ENCODE measurements at places on chromosomes 6 and 20.

DNA sequence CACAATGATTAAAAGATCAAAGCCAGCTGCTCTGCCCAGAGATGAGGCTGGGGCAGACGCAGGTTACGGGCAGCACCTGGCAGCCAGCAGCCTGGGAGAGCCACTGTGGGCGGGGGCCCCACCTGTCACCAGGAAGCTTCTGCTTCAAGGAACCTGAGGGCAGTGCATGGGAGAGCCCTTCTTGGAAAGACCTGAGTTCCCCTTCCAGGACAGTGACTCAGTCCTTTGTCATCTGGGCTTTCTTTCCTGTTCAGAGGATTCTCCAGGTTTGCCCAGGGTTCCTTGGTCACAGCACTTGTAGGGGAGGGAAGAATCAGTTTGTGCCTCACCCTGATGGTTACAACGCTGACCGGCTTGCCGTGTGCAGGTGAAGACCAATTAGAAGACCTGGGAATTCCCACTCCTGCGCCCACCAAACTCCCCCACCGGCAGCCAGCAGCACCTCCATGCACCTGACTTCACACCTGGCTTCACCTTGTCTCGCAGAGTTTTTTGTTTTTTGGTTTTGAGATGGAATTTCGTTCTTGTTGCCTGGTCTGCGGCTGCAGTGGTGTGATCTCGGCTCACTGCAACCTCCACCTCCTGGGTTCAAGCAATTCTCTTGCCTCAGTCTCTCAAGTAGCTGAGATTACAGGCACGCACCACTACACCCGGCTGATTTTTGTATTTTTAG, 2.0 kb downstream of the ZBP1 start:
- no peak for DNase-seq

- DNase-seq: no peak
These were observed 21.7 kb downstream of the SERPINB1 start for GRCh38 chr6:2819978-2820377.

DNA sequence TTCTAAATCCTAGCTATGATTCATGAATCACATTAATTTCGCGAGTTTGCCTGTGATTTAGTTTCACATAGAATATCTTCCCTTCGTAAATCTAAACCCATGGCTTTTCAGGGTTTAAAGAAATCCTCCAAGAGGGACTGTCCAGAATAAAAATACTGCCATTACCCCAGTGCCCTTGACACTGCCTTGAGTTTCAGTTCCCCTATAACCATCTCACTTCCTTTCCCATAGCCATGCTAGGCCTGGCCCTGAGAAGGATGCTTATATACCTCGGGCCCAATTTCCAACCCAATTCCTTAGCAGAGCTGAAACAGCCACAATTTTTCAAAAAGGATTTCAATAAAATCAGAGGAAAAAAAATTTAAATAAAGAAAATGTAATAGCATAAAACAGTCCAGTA, 697.3 kb downstream of the FRK start:
- DNase-seq: no peak

DNA sequence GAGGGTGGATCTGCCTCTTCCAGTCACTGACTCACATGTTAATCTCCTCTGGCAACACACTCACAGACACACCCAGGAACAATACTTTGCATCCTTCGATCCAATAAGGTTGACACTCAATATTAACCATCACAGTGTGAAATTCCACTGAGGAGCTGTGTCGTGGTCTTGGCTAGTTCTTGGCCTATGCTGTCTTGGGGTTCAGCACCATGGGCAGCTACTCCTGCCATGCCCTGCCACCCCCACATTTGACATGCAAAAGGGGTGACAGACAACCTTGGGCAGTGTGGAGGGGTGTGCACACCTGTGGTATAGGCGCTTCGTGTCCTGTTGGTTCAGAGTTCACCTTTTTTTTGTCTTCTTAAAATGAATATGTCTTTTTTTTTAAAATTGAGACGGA, 25.8 kb downstream of the ANKRD6 start:
- no peak for DNase-seq

GRCh38 chr20:52799130-52799529, 173.0 kb upstream of the TSHZ2 start:
- DNase-seq: no peak

- peak; percentile 27 for DNase-seq
These were observed 22.4 kb upstream of the SNX9 start for GRCh38 chr6:157800420-157801237.

GRCh38 chr6:82878812-82879211, 186.8 kb downstream of the UBE3D start:
- no peak for DNase-seq

DNA sequence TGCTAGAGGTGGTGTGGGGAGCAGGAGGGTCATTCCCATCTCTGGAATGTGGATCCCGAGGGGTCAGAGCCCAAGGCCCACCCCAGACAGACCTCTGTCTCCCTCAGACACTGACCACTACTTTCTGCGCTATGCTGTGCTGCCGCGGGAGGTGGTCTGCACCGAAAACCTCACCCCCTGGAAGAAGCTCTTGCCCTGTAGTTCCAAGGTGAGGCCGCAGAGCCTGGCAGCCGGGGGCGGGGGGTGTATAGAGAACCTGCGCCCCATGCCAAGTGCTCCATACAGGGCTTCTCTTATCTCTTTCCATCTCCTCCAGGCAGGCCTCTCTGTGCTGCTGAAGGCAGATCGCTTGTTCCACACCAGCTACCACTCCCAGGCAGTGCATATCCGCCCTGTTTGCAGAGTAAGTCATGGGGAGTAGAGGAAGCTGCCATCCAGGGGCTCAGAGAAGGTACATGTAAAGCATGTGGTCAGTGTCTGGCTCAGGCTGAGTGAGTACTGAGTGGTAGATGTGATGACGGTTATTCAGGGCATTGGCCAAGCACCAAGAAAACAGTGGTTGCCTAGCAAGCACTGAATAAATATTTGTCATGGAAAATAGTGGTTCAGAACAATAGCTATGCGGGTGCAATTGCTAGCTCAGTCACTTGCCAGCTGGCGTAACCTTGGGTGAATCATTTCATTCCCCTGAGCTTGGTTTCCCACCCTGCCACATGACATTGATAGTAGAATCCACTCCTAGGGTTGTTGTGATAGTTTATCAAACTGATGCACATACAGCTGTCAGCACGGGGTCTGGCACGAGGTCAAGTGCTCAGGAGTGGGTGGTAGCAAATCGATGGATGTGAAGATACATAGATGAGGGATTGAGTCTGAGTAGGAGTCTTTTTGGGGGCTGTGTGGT, 3.5 kb downstream of the PIGT start:
- DNase-seq: peak; percentile 84

GRCh38 chr20:13492001-13492481, 146.7 kb downstream of the TASP1 start:
- DNase-seq: peak; percentile 17

DNA sequence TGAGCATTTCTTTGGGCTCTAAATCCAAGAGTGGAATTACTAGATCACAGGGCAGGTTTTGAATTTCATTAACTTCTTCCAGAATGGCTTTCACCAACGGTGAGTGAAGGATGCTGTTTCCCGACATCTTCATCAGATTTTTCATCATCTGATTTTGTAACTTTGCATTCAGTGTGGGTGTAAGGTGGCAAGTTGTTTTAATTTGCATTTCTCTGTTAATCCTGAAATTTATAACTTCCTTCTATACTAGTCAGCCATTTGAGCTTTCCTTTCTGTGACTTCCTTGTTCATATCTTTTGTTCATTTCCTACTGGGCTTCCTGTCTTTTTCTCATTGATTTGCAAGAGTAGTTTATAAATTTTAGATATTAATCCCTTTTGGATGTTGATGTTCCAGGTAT, 18.7 kb upstream of the HCK start:
- no peak for DNase-seq

Measured in non-pigmented ciliary epithelial cell (primary cell).